Activated T-helper 1 cell treated with Interleukin-2 at 50 U/mL for 16 hours (primary cell): ENCODE measurements at places on chromosomes 3 and 15.

DNA sequence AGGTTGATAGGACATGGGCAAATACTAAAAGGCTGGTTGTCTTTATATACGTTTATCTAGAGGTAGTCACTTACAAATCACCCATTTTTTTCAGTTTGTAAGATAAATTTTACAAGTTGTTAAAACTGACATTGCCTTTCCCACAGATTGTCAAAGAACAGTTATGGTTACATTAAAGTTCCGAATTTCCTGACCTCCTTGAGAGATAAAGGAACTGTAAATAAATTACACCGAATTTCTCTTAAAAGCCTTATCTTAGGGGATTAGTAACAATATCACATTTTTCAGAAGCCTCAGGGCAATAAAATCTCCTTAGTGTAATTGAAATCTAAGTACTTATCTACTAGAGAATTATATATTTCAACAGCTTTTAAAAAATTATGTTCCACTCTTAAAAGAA lies 49.5 kb downstream of the ZPLD1 start:
- DNase-seq = no peak

DNA sequence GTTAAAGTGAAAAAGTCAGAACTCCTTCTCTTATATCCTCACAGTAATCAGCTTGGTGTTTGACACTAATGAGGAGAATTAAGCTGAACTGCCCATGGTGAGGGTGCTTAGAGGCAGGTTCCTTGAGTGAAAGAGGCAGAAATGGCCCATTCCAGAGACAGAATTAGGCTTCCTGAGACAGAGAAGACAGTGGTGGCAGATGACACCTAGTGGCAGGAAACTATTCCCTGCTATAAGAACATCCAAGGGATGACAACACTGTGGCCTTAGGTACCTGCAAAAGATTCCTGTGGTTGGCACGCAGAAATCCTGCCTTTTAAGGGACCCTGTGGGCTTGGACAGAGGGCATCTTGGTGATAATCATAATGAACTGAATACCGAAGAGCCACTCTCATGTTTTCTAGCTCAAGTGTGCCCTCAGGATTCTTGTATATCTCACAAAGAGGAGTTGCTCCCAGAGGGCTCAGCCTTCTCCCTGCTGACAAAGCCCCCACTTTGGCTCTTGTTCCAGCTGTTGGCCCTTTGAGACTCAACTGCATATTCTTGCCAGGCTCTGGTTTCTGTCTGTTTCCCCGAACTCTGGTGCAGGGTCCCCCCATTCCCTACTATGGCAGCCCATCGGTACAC lies 56.0 kb downstream of the KBTBD12 start:
- no peak for DNase-seq

- no peak for DNase-seq
Observed at GRCh38 chr3:101240719-101241399, 79.5 kb downstream of the IMPG2 start.

DNA sequence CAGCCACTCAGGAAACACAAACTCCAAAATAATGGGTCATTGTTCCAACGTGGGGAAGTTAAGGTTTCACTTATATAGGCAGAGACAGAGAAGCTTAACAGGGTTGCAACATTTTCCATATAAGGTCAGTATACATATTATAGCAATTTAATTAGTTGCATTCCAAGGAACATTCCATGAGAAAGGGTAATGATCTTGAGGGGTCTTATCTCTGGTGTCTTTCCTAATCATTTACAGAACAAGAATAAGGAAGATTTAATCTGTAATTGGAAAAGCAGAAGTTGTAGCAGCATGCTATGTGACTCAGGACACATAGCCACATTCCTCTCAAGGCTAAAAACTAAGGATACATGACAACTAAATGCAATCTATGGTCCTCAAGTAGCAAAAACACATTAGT lies 4.9 kb downstream of the MNS1 start:
- no peak for DNase-seq

GRCh38 chr3:96017556-96017955 lies 796.8 kb upstream of the EPHA6 start:
- DNase-seq = no peak

GRCh38 chr3:35383216-35383615 lies 256.1 kb upstream of the ARPP21 start:
- DNase-seq = no peak

DNA sequence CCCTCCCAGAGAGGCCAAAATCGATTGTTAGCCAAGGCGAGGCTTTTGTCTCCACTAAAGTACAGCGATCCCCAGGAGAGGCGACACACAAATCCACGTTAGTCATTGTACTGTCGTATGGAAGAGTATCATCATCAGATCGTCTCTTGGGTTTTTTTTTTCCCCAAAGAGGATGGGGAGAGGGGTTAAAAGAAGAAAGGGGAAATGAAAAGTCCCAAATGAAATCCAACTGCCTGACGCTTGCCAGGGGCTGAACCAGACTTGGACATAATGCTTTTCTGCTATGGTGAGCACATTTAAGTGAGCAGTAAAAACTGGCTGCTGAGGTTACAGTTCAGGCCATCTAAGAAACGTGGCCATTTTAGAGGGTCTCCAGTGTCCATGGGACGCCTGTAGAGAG lies 37.9 kb upstream of the CTSH start:
- no peak for DNase-seq

DNA sequence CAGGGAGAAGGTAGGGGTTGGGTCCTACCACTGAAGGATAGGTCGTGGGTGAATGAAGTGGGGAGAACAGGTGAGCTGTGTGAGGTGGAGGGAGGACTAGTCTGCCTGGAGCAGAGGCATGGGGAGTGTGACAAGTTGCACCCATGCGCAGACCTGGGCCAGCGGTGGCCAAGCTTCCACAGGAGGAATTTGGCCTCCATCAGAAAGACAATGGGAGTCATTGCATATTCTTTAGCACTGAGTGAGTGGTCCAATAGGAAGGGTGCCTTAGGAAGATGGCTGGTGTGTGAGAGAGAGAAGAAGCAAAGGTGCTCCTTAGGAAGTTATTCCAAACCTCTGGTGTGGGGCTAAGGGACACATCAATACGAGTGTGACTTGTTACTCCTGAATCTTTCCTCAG lies 191.1 kb downstream of the KCNAB1 start:
- no peak for DNase-seq

- DNase-seq = no peak
Observed at GRCh38 chr15:98530570-98530969, 117.8 kb upstream of the IGF1R start.

DNA sequence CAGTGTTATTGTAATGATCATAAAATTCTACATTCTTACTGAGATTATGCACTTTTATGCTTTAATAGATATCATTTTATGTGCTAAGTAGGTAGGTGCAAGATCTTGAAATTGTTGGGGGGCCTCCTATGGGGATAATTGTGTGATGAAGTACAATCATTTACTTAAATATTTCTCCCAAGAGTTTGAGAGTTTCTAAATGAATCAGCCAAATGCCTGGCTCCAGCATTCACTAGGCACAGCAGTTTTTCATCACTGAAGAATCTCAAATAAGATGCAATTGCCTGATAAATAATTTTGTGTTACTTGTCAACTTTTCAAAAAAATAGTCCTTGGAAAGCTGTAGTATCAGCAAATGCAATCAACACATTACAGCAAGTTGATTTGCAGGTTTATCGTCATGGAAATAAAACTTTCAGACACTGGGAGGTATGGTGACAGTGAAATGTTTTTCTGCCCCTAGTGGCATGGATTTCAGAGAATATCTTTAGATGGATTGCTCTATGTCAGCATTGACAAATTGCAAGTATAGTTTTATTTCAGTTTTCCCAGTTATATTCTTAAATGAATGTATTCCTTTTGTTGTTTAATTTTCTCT lies 167.1 kb downstream of the NEK11 start:
- no peak for DNase-seq

GRCh38 chr3:128231606-128232005 lies 78.3 kb downstream of the EEFSEC start:
- no peak for DNase-seq

DNA sequence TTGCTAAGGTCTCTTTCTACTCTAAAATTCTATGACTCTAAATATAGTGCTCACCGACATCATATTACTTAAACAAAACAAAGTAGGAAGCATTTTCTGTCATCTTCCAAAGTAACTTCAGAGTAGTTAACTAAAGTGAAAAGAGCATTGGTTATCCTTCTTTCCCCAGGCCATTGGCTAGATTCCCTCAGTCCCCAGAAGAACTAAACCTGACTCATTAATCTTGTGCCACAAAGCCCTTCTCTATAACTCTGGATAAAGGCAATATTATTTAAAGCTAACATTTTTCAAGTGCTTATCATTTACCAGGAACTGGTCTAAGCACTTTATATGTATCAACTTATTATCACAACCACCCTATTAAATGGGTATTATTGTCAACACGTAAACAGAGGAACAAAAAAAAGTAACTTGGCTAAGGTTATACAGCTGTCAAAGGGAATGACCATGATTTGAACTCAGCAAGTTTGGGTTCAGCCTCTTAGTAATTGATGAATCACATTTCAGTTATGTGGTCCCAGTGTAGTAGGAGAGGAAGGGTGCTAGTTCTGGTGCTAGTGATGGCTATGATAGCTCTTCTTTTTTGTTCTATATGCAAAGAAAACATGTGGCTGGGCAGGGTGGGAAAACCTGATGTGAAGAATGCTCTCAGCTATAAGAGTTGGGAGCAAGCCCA lies 304.9 kb downstream of the FGF12 start:
- DNase-seq = no peak

DNA sequence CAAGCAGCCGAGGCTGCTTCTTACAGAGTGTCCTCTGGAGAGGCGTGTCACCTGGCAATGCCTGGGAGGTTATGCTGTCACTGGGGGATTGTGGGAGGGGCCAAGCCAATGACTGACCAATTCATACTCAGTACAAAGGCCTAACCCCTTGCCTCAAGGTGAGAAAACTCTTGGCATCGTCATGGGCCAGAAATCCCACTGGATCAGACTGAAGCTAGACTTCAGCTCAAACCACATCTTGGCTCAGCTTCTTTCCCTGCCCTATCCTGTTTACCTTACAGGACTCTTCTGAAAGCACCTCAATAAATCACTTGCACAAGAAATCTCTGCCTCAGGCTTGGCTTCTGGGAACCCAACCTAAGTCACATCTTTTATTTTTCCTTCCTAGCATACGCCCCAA lies 9.5 kb downstream of the ANAPC13 start:
- no peak for DNase-seq

DNA sequence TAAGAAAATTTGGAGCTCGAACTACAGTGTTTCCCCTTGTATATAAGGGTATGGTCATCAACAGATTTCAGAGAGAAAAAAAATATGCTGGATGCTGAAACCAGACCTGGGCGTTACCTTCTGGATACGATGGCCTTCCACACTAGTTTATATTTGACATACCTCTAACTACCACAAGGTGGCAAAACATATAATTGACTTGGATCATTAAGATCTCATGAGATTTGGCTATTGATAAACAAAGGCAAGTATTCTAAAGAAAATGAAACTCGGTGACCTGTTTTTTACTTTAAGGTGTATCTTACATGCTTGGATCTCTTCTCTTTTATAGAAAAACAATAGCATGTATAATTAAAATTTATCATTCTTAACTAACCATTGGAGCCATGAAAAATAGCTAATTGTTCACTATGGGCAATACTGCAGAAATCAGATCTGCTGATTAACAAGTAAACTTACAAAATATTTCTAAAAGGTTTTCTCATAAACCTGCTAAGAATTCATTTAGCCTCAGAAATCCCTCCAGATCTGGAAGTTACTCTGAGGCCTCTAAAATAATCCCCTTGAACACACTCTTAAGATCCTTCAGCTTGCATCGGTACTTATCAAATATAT lies 300.6 kb upstream of the KCNH8 start:
- no peak for DNase-seq

GRCh38 chr3:21697707-21698106 lies 53.3 kb downstream of the ZNF385D start:
- DNase-seq = no peak

- no peak for DNase-seq
Observed at GRCh38 chr3:102176333-102177050, 258.3 kb upstream of the ZPLD1 start.

DNA sequence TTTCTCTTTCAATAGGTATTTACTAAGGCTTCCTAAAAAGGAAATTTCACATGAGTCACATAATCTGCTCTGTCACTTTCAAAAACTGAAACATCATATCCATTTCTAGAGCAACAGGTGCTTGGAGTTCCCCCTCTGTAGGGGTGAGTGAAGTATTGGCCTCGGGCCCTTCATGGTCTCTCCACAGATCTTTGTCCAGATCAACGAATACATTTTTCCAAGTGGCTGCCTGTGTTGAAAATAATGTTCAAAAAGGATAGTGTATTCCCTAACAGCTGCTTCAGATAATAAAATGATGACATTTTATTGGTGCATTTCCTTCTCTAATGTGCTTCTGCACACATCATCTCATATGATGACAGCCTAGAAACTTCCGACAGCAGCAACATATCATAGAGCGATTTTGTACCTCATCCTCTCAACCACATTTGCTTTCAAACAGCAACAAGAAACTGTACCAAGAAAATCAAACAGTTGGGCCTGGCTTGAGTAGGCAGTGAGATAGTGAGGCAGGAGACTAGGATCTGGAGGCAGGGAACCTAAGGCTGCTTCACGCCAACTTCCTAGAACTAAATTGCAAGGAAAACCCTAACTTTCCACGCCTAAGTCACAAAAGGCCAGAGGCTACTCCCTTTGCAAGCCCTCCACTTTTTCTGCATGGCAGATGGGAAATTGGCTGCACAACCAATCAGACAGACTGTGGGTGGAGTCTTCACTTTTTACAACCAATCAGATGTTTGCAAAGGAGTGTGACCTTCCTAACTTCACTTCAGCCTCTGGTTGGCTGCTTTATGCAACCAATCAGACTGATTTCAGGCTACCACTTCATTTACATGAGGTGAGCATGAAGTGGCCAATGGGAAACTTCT lies 340.2 kb downstream of the LRRC3B start:
- DNase-seq = no peak

- no peak for DNase-seq
Observed at GRCh38 chr3:28053759-28054158, 187.7 kb upstream of the CMC1 start.

- DNase-seq = no peak
Observed at GRCh38 chr3:148360051-148360450, 337.7 kb upstream of the AGTR1 start.

DNA sequence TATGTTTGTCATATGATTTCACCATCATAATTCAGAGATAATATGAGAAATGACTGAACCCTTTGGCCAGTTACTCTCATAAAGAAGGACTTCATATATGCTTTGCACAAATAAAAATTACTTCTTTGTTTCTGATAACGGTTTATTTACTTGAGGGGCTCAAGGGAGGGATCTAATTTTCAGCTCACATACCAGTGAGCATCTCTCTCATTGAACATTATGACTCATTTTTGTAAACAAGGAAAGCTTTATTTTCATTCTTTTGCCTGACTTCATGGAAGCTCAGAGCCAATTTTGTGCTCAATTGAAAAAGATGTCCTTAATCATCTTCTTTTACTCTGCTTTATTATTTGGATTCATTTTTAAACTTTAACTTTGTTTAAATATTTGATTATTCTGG lies 5.8 kb downstream of the NLGN1 start:
- DNase-seq = no peak

GRCh38 chr3:187902936-187903335 lies 157.7 kb upstream of the BCL6 start:
- DNase-seq = no peak

DNA sequence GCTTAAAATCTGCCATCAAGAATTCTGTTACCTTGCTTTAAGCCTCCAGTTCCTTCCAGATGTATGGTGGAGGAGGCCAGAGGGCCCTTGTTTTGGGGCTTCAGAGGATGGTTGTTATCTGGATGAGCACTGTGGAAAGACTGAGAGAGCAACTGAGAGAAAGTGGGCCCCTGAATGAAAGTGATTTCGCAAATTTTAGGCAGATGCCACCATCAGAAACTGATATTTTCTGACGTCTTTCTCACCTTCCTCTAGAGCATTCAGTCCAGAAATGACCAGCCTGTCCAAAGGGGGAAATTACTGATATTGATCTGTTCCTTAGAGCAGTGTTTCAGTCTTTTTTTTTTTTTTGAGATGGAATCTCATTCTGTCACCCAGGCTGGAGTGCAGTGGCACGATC lies 13.4 kb downstream of the B3GNT5 start:
- no peak for DNase-seq
